Smooth muscle cell of the brain vasculature (primary cell): ENCODE measurements at places on chromosomes 4 and X.

DNA sequence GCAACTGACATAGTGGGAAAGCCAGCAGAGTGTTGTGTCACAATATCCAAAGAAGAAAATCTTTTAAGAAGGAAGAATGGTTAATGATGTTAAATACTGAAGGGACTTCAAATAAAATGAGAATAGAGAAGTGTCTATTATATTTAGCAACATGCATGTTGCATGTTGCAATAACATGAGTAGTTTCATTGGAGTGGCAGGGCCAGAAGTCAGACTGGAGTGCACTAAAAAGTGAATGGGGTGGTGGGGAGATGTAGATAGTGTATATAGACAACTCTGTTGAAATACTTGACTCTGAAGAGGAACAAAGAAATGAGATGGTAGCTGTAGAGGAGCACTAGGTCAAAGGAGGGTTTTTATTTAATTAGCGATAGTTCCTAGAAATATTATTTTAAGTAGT lies 9.5 kb upstream of the AMMECR1 start:
- DNase-seq, result no peak

DNA sequence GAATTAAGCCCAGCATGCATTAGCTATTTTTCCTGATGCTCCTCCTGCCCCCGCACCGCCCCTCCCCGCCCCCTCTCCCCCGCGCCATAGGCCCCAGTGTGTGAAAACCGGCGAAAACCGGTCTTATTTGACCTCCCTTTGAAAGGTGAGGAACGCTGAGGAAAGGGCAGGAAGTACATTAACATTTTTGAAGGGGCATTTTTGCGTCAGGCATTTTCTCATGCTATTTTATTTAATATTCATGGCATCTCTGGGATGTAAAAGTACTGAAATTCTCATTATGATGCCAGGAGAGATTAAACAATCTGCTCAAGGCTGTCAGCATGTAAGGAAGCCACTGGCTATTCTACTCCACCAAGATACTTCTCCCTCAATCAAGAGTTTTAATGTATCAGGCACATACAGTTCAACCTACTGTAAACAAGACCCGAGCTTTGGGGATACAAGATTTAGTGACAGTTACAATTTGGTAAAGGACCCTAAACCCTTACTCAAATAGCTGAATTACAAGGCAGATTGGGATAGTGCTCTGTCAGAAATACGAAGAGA lies 1.2 kb upstream of the NMU start:
- DNase-seq, result no peak

- DNase-seq, result no peak
These were observed 220.4 kb upstream of the RADX start for GRCh38 chrX:106391284-106391911.

DNA sequence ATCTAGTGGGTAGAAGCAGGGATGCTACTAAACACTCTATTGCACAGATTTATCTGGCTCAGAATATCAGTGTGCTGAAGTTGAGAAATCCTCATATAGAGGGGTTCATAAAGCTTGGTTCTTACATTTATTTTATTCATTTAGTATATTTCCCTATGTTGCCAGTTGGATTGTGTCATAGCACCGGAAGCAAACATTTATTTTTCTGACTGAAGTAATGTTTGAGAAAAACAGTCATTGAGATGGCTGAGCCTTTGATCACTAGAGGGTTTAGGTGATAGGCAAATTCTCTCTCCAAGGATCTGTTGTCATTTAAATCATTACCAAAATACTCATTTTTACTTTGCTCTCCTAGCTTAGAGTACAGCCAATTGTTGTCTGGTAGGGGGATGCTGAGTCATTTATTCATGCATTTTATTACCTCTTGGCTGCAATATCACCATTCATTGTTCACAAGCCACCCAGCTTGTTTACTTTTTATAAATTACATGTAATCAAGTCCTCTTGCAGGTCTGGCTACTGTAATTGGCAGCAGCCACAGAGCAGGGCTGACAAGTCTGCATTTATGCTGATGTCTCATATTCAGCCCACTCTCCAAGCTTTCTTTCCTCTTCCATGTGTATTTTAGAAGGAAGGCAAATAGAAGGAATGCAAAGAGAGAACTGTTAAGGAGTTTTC lies 15.2 kb downstream of the GAB1 start:
- DNase-seq, result no peak

- DNase-seq, result no peak
These were observed at the start of gene STATH for GRCh38 chr4:69995526-69996016. TSS of gene STATH (plus strand) at chr4:69995966. CDS start at chr4:69998438, 2,472 bp downstream.

DNA sequence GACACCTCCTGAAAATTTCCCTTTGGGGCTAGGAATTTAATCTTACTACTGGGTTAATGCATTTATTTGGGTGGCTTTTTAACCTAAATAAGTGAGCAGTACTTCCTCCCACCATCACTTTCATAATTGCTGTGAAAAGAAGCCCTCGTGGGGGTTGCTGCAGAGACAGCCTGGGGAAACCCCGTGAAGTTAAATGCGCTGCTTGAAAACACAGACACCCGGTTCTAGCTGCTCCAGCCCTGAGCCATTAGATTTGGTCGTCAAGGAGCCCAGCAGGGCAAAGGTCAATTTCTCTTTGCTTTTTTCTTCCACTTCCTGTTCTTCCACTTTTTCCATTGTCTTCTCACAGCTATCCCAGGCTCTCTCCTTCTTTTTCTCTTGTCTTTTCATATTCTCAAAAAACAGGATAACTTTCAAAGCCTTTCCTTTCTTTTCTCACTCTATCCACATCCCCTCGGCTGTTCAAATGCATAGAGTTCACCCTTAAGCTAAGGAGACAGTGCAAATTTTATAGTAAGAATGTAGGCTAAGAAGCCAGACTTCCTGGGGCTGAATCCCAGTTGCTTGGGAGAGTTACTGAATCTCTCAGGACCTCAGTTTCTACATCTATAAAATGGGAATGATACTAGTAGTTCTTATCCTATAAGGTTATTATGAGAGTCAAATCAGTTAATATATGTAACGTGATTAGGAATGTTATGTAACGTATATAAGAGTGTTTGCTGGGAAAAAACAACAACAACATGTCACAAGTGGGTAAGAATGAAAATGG lies 91.5 kb upstream of the ZNF827 start:
- DNase-seq, result no peak

DNA sequence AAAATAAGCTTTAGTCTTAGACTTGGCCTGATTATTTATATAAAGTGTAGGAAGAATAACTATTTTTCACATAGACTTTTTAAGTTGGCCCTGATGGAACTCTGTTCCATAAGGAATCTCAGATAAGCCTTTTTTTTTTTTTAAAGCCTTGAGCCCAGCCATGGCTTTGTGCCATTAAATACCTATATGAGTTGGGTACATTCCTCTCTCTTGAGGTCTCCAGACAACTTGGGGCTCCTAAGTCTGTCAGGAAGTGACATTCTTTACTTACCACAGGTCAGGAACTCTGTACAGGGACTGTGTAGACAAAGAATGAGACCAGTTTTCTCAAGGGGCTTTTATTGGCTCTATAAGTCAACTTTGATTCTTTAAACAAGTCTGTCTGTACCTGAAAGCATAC lies 27.1 kb upstream of the IGFBP7 start:
- no peak for DNase-seq
